CD4-positive, alpha-beta memory T cell (primary cell): ENCODE measurements at places on chromosomes 4 and X. TPM values are rescaled to one million over a fixed set of nuclear protein-coding genes. Genes with fewer than 3 reads are reported as not detected.
A peak's percentile ranks its signal among the peaks of the same experiment; 100 is the strongest.

DNA sequence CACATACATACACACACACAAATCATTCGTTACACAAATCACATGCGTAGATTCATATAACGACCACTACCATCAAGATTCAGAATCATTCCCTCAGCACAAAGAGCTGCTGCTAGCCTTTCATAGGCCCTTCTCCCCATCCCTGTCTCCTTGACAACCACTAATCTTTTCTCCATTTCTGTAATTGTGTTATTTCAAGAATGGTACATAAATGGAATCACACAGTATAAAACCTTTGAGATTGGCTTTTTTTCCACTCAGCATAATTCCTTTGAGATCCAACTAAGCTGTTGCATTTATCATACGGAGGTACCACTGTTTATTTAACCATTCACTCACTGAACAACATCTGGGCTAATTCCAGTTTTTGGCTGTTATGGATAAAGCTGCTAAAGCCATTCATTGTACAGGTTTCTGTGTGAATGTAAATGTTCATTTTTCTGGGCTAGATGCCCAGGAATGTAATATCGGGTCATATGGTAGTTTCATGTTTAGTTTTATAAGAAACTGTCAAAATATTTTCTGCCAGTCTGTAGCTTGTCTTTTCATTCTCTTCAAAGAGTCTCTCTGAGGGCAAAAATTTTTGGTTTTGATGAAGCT is 64.1 kb downstream of the USP11 start:
- DNase-seq = no peak

DNA sequence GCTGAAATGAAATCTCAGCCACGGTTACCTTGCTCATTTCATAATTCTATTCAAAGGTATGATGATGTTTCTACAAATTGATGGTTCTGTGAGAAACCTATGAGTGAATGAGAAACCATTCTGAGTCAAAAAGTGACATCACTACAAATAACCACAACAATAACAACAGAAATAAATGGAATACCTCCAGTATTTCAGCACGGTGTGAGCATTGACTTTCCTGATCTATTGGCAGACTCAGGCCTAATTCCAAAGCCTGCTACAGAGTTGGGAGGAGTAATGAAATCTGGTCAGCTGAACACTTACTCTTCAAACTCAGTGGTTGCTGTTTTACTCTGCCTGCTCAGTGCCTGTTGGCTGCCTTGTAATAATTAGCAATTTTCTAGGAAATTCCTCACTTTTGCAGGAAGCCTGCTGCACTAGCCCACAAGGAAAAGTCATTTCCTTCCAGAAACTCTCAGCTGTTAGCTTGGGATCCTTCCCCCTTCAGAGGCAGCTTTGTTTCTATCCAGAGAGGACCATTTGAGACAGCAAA is 18.8 kb upstream of the SYNPO2 start:
- DNase-seq = no peak

- no peak for DNase-seq
Observed at GRCh38 chrX:40433160-40433559, 147.6 kb upstream of the ATP6AP2 start.

- peak; percentile 19 for DNase-seq
Observed at GRCh38 chrX:40646489-40647306, 663 bp downstream of the CXorf38 start.

DNA sequence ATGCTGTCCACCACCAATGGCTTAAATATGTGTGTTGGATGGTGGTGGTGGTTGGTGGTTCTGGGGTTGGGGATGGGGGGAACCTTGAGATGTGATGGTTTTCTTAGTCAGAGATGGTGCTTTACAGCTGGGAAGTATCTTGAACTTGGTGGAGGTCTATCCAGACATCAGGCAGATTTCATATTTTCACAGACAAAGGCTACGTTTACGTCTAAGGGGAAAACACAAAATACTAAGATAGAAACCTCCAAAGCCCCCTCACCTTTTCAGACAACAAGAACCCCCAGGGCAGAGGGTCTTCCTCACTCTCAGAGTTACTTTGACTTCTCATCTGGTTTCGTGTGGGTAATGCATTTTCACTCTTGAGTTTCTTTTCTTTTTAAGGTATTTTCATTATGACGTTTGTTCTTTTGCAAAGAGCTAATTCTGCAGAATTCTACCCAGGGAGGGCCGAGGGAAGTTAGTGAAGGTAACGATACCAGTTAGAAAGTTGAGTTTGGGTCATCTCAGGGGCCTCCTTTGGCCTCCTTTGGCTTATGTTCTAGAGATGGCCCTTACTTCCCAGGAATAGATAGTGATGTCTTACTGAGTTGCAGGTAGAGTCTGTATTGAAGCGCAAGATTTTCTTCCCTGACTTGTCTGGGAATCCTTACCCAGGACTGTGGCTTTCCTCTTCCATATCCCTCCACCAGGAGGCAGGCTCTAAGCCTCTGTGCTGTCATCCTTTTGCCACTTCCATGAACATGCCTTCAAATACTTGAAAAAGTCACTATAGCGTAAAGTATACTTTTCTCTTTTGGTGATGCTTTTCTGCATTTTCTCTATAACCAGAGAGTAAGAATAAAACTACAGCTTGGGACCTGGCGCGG is 31.9 kb downstream of the RHOH start:
- DNase-seq = no peak

GRCh38 chrX:10855845-10856244 is 235.5 kb upstream of the MID1 start:
- no peak for DNase-seq

GRCh38 chr4:62399242-62399641 is 1199.1 kb downstream of the ADGRL3 start:
- no peak for DNase-seq

- peak; percentile 71 for DNase-seq
Observed at GRCh38 chrX:3811331-3812311, 98.2 kb upstream of the PRKX start.

DNA sequence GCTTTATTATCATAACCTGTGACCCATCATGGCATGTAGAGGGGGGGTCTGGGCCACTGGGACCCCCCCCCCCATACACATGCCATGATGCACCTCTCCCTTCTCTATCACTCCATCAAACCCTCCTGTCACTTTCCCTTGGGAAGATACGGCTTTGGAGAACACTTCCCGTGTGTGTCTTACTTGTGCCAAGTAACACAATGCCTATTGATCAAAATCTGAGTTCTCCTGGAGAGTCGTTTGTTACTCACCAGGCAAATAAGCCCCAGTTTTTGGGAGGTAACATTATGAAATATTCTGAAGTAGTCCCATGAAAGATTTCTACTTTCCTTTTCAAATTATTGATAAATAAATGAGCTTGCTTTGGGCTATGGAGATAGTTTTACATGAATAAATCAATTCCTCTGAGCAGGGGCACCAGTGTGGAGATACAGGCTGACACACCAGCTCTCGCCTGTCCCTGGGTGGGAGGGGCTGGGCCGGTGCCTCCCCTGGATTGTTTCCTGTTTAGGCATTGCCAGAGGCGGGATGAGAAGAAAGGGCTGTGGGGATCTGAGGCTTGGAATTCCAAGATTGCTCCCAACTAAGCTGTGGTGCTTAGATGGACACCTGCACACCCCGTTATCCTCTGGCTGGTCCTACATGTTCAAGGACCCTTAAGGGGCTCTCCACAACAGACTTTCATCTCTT is 63.2 kb upstream of the WWC2 start:
- no peak for DNase-seq

DNA sequence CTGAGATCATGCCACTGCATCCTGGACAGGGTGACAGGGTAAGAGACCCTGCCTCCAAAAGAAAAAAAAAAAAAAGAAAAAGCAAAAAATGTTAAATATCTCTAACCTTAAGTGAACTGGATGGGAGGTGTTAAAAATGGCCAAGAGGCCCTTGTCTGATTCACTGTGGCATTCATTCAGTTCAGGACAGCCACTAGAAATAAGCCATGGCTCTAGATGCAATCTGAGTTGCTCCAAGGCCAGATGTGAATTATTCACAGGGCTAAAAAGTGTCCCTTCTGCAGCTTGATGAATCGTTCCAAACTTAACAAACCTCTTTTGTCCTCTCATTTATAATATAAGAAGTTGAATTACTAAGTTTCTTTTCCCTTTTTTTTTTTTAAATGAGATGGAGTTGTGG is 63.7 kb upstream of the FBXW7 start:
- no peak for DNase-seq

DNA sequence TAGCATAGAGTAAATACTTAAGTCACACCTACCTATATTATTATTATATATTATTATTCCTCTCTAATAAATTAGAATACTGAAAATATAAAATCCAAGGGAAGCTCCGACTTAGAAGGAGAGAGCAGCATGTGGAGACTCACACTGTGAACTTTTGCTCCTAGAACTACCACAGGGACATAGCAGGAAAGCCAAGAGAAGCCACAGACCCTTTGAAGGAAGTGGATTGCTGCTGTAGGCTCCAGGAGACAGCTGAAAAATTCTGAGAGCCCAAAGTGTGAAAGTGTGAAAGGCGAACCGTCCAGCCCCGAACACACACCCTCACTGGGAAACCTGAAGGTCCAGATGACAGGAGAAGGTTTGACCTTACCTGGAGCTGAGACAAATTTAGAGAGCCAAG is 177.0 kb downstream of the FAM13A start:
- DNase-seq = no peak

- DNase-seq = no peak
Observed at GRCh38 chrX:9396930-9397329, 67.9 kb upstream of the TBL1X start.

GRCh38 chr4:152310257-152310656 is 225.6 kb downstream of the FBXW7 start:
- DNase-seq = no peak

DNA sequence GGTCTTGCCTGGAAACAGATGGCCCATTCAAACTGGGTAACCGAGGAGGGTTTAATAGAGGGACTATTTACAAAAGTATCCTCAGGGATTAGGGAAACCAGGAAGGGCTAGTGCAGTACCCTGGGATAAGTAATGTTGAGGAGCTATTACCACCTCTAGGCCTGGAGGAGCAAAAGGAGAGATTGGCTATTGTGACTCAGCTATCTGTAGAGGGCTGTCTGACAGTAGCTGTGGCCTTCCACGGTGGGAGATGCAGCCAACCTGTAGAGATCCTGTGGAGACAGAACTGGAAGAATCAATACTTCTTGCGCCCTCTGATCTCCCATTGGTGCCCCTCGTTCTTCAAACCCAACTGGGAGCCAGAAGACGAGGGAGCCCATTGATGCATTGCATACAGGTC is 34.1 kb upstream of the RPS6KA3 start:
- no peak for DNase-seq

- peak; percentile 17 for DNase-seq
Observed at GRCh38 chrX:23694606-23695005, 27.3 kb downstream of the PRDX4 start.

DNA sequence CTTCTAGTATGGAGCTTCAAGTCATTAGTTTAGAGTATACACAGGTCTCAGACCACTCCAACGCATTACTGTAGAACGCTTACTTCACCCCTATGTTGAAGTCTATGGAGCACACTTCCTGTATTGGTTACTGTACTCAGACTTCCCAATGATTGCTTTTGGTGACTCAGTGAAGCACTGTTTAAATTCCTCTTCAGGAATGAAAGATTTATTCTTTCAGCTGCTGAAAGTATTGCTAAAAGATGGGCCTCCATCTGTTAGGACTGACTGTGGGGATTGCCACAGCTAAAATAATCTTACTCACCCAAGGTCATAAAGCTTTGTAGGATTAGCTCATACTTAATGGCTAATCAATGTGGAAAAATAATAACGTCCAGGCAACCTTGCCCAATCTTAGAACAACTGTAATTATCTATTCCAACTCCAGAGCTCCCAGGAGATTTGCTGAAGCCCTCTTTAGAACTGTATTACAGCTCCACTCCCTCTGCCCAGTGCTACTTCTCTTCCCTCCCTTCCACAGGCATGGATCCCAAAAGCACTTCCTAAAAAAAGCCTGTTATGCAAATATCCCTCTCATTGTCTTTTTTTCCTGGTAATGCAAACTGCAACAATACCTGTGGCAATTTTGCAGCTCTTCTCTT is 281.9 kb upstream of the HS3ST1 start:
- DNase-seq = no peak

DNA sequence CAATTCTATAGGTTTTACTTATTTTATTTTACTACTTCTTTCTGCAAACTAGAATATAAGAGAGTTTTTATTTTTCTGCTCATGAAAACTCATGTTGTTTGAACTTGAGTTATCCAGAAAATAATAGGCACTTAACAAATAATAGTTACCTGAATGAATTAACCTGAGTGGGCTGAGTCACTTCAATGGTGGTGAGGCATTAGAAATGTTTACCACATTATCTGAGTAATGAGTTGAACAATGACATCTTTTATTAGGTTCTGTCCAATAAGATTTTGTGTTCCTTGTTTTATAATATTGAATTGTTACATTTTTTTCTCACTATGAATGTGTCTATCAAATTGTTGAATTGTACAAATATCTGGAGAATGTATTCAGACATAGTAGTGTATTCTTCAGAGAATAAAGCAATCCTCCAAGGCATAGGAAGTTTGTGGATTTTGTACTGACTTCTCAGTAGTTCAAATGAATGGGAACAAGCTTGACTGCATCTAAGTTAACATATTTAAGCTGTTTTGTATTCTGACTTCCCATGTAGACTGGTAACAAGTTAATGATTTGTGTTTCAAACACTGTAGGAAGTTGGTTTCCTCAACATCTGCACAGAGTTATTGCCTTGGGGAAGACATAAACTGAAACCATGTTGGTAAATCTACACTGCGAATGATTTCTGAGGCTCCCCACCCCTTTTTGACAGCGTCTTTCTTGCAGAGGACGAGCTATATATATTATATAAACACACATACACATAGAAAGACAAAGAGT is 1808.9 kb upstream of the TENM3 start:
- no peak for DNase-seq

Gene BTK
- total RNA-seq = 1.9 TPM

Gene MAGEB17
- not detected for total RNA-seq

Gene SHROOM4
- total RNA-seq = not detected

Gene SNCA
- 1.4 TPM for total RNA-seq

Gene EPGN
- total RNA-seq = not detected
